Panc1 (cell line): ENCODE measurements at places on chromosomes 16 and 17. TPM values are rescaled to one million over a fixed set of nuclear protein-coding genes. Genes with fewer than 3 reads are reported as not detected.

Gene DLX4
- 11.2 TPM for total RNA-seq

Gene CTF1
- total RNA-seq, result 2.9 TPM

Gene CACNG3
- not detected for total RNA-seq

Gene CES3
- total RNA-seq, result not detected

Gene PTX4
- not detected for total RNA-seq

- H3K36me3 ChIP-seq, result no peaks in the 10 kb centered on the region
- no peak for DNase-seq
- no peak overlapping the region for H3K4me3 ChIP-seq
- no peaks in the 10 kb centered on the region for H3K27me3 ChIP-seq
- H3K27ac ChIP-seq, result no peak overlapping the region
Measured at GRCh38 chr17:78081551-78081950, 47.0 kb downstream of the TMC6 start.

GRCh38 chr17:39627712-39628516 lies 1.2 kb downstream of the PPP1R1B start:
- H3K27me3 ChIP-seq, result no peaks in the 10 kb centered on the region
- H3K36me3 ChIP-seq, result no peaks in the 10 kb centered on the region
- no peak overlapping the region; the same call in 1 of the 2 replicates for H3K27ac ChIP-seq
- no peak for DNase-seq

DNA sequence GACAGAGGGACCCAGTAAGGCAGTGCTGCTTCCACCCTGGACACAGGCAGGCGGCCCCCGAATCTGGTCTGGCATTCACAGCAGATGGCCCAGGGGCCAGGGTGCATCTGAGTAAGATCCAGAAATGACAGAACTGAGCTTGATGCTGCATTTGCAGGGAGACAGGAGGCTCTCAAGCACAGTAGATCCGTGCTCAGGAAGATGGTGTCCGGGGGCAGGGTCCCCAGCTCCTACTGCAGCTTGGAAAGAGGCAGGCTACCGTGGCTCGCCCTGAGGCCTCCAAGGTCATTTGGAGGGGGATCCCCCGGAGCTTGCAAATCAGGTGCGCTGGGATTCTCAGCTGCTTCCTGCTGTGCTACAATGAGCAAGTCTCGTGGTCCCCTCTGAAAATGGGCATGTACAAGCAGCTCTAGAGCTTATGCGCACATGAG lies 2.2 kb downstream of the C16orf95 start:
- H3K27ac ChIP-seq, result no peak overlapping the region
- H3K4me1 ChIP-seq, result no peaks in the 10 kb centered on the region
- H3K27me3 ChIP-seq, result no peaks in the 10 kb centered on the region
- H3K4me3 ChIP-seq, result no peak overlapping the region

DNA sequence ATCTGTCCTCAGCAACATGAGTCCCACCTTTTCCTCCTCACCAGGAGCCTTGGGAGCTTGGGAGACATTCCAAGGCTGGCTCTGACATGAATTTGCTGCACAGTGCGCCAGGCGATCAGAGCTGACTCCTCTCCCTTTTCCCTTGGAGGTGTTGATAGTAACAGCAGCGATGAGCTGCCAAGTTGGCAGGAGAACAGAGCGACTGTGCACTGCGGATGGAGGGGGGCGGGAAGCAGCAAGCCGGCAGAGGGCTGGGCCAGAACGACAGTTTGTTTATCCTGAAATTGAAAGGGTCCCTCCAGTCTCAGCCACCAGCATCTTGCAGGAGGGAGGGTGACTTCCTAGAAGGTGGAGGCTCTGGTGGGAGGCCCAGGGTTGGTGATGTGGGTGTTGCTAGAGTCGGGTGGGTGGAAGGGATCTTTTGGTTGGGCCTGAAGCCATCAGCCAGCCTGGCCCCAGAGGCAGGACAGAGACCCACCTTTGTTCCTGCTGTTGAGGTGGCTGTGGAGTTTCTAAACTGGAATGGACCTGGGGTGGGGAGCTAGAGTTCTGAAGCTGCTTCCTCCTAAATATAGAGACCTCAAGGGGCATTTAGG lies 22.5 kb upstream of the DYNLL2 start:
- H3K4me3 ChIP-seq, result no peak overlapping the region
- no peaks in the 10 kb centered on the region for H3K4me1 ChIP-seq
- no peak overlapping the region for H3K27ac ChIP-seq
- H3K27me3 ChIP-seq, result no peaks in the 10 kb centered on the region; the same call in 1 of the 2 replicates
- no peaks in the 10 kb centered on the region for H3K36me3 ChIP-seq
- DNase-seq, result no peak

DNA sequence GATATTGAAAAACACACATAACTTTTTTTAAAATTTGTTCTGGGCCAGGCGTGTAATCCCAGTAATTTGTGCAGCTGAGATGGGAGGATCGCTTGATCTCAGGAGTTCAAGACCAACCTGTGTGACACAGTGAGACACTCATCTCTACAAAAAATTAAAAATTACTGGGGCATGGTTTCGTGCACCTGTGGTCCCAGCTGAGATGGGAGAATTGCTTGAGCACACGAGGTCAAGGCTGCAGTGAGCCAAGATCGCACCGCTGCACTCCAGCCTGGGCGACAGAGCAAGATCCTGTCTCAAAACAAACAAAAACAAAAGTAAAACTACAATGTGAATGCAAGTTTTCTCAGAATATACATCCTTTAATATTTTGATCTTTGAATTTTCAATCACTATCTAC lies 15.1 kb downstream of the C16orf54 start:
- H3K4me1 ChIP-seq, result no peaks in the 10 kb centered on the region
- H3K36me3 ChIP-seq, result no peaks in the 10 kb centered on the region
- DNase-seq, result no peak
- no peak overlapping the region for H3K27ac ChIP-seq
- H3K4me3 ChIP-seq, result no peak overlapping the region

DNA sequence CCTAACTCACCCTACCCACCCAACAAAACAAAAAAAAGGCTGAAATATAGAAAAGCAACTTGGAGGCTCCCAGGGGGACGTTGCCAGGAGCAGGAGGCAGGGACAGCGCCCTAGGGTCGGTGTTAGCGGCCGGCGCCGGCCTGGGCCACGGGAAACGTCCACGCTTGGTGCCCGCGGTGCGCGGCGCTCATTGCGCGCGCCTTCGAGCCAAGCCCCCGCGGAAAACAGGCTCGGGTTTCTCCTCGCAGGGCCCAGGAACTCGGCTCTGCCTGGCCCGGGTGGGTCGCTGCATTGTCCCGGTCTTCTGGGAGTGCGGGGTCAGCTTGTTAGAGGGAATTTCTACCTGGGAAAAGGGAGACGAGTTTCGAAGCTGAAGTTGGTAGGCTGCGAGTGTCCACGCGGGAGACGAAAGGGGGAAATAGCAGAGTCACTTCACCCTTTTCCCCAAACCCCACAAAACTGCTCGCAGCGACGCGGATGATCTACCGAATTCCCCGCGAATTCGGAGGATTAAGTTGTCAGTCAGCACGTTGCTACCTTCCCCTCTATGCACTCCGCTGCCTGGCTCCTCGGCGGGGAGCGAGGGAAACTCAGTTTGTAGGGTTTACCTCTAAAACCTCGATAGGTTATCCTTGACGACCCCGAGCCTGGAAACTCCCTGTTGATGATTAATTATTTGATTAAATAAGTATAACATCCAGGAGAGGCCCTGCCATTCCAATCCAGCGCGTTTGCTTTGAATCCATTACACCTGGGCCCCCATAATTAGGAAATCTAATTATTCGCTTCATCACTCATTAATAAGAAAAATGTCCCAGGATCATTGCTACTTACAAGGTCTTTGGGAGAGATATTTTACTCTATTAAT lies 751 bp upstream of the FOXC2 start:
- peaks cover 17% of the 10 kb centered on the region for H3K4me1 ChIP-seq
- DNase-seq, result no peak
- H3K36me3 ChIP-seq, result no peaks in the 10 kb centered on the region
- peak overlapping the region; percentile 63 for H3K4me3 ChIP-seq
- H3K27me3 ChIP-seq, result no peaks in the 10 kb centered on the region

- no peak within 1 kb of the TSS for H3K4me3 ChIP-seq
- DNase-seq, result no peak
- no peaks in the 10 kb centered on the region; the same call in 1 of the 2 replicates for H3K36me3 ChIP-seq
- peaks cover 6% of the 10 kb centered on the region for H3K4me1 ChIP-seq
- H3K27me3 ChIP-seq, result no peaks in the 10 kb centered on the region
Measured at GRCh38 chr17:7355053-7355452, at the start of gene TMEM95. TSS of gene TMEM95 (plus strand) at chr17:7355156. CDS start at chr17:7355205, 49 bp downstream.

GRCh38 chr16:76654088-76654820 lies 377.1 kb downstream of the CNTNAP4 start:
- H3K36me3 ChIP-seq, result no peaks in the 10 kb centered on the region
- no peaks in the 10 kb centered on the region for H3K27me3 ChIP-seq
- no peak overlapping the region for H3K4me3 ChIP-seq
- no peak overlapping the region for H3K27ac ChIP-seq

DNA sequence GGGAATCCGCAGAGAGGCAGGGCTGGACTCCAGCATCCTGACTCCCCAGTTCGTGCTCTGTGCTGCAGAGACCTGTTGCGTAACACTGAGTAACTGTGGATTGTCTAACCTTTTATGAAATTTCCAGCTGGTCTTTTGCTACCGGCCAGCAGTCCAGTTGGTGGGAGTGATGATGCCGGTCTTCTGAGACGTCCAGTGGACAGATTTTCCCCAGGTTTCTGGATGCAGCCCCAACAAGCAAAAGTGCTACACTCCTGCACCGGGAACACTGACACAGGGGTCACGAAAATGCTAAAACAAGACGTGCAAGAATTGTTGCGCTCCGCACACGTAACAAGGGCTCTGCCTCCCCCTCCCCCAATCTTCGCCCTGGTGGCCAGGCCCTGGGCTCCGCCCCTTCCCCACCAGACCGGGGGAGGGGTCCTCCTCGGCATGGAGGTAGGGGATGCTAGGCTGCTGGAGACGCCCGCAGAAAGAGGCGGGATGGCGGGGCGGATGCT lies 701 bp upstream of the MRC2 start:
- peaks cover 32% of the 10 kb centered on the region for H3K4me1 ChIP-seq
- peak overlapping the region; percentile 63 for H3K4me3 ChIP-seq

GRCh38 chr16:11435576-11435975 lies 90.3 kb downstream of the RMI2 start:
- H3K4me3 ChIP-seq, result no peak overlapping the region
- no peaks in the 10 kb centered on the region for H3K36me3 ChIP-seq
- no peak for DNase-seq
- H3K4me1 ChIP-seq, result no peaks in the 10 kb centered on the region

- no peak for DNase-seq
- no peak overlapping the region for H3K27ac ChIP-seq
- no peaks in the 10 kb centered on the region for H3K27me3 ChIP-seq
- H3K4me3 ChIP-seq, result no peak overlapping the region
Measured at GRCh38 chr17:77602062-77602746, 356.3 kb upstream of the TNRC6C start.

- H3K27ac ChIP-seq, result no peak overlapping the region
- no peak for DNase-seq
- H3K27me3 ChIP-seq, result no peaks in the 10 kb centered on the region
- H3K36me3 ChIP-seq, result no peaks in the 10 kb centered on the region
- H3K4me1 ChIP-seq, result no peaks in the 10 kb centered on the region
Measured at GRCh38 chr16:84218176-84218823, 21.5 kb downstream of the KCNG4 start.

- H3K4me3 ChIP-seq, result no peak overlapping the region
- H3K27ac ChIP-seq, result no peak overlapping the region
- H3K36me3 ChIP-seq, result no peaks in the 10 kb centered on the region
- DNase-seq, result no peak
- peaks cover 13% of the 10 kb centered on the region; the same call in 1 of the 2 replicates for H3K27me3 ChIP-seq
- no peaks in the 10 kb centered on the region for H3K4me1 ChIP-seq
Measured at GRCh38 chr16:5459863-5460262, 362.3 kb upstream of the EEF2KMT start.

GRCh38 chr16:4094127-4094773 lies 22.0 kb downstream of the ADCY9 start:
- H3K27ac ChIP-seq, result peak overlapping the region; percentile 90
- no peaks in the 10 kb centered on the region for H3K27me3 ChIP-seq
- H3K36me3 ChIP-seq, result no peaks in the 10 kb centered on the region
- no peak for DNase-seq
- peaks cover 81% of the 10 kb centered on the region for H3K4me1 ChIP-seq

- no peaks in the 10 kb centered on the region for H3K27me3 ChIP-seq
- DNase-seq, result no peak
- H3K27ac ChIP-seq, result peak overlapping the region; percentile 61; the same call in 1 of the 2 replicates
- no peaks in the 10 kb centered on the region for H3K36me3 ChIP-seq
- H3K4me3 ChIP-seq, result no peak overlapping the region
Measured at GRCh38 chr16:48156790-48157209, 1.0 kb upstream of the ABCC12 start.

DNA sequence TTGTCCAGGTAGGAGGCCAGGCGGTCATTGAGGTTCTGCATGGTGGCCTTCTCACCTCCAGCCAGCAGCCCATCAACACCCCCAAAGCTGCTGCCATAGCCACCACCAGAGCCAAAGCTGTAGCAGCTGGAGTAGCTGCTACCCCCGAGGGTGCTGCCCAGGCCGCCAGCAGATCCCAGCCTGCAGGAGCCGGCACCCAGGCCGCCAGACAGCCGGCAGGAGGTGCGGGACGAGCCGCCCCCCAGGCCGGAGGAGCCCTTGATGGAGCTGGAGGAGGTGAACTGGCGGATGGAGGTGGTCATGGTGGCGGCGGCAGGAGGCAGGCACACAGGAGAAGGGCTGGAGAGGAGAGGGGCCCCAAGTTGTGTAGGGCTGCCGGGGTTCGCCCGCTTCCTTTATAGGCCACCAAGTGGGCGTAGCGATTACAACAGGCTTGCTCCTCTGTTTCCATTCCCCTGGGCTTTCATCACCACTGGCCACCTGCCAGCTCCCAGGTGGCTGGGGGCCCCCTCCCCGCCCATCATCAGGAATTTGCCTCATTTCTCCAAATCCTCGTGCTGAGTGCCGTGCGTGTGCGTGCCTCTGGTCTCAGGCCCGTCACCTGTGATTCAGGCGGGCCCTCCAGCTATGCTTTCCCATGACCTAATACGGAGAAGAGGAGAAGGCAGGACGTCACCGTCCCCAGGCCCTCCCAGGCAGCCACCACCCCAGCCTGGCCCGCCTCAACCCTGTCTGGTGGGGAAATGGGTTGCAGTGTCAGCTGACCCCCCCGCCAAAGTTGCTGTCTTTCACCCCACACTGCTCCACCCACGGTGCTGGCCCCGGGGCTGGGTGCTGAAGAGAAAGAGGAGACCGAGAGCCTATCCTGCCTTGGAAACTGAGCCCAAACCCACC lies at the start of gene KRT17:
Gene KRT17 (minus strand): TSS at position 368 of the 894 bp plus-strand sequence. CDS start 66 bp downstream, at position 302.
- no peaks in the 10 kb centered on the region for H3K36me3 ChIP-seq
- H3K4me3 ChIP-seq, result no peak within 1 kb of the TSS
- H3K27ac ChIP-seq, result no peak within 1 kb of the TSS
- peaks cover 10% of the 10 kb centered on the region for H3K4me1 ChIP-seq
- DNase-seq, result no peak

DNA sequence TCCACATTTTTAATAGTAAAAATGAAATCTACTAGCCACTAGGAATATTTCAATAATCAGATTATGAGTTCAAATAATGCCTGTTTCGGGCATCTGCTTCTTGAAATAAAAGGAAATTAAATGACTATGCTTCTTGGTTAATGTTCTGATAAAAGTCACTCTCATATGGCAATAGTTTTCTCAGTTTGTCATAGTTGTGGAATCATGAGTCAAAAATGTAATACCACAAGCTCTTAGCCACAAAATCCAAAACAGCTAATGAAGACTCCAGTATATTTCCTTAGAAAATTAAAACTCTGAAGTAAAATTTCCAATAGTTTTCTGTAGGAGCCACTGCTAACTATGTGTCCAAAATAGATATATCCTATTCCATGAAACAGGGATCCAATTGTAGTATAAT lies 676.3 kb upstream of the CDH8 start:
- H3K36me3 ChIP-seq, result no peaks in the 10 kb centered on the region
- no peak for DNase-seq
- no peaks in the 10 kb centered on the region for H3K27me3 ChIP-seq

- H3K27ac ChIP-seq, result no peak overlapping the region
- no peak for DNase-seq
- H3K4me3 ChIP-seq, result no peak overlapping the region
- no peaks in the 10 kb centered on the region for H3K27me3 ChIP-seq
- no peaks in the 10 kb centered on the region for H3K36me3 ChIP-seq
Measured at GRCh38 chr16:64242492-64242891, 879.4 kb downstream of the CDH11 start.
